ENCODE measurements at places on chromosomes 1 and 21.

- peak; percentile 37 for DNase-seq
Measured at GRCh38 chr21:31583498-31583897, 76.0 kb upstream of the SOD1 start.

DNA sequence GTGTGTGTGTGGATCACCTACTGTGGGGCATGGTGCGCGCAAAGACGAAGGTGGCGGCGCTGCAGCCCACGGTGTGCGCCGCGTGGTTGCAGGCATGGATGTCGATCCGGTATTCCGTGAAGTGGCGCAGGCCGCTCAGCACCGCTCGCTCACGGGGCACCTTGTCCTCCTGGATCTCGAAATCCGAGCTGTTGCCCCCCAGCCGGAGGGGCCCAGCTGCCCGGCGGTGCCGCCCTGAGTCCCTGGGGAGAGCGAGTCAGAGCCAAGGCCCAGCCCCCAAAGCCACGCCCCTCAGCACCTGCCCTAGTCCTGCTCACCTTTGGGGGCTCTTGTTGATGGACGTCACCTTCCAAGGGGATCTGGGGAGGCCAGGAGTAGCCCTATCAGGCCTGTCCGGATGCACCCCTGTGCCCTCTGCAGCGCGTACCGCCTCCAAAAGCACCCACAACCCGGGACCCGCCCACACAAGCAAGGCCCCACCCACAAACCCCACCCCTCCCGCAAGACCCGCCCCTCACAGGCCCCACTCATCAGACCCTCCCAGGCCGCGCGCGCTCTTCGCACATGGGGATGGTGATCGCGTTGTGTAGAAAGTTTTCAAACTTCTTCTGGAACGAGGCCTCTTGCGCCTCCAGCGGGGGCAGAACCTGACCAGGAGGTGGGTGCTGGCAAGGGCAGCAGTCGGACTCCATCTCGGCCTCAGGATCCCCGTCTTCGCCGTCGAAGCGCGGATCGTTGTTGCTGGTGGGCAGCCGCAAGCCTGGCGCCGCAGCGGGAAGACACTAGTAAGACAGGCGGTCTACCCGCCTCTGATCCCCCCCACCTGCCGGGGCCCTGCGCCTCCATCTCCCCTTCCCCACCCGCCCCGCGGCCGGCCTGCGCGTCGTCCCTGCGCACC, 13.6 kb downstream of the INSRR start:
- DNase-seq: peak; percentile 69

GRCh38 chr1:236099355-236099974, 34.6 kb upstream of the NID1 start:
- no peak for DNase-seq

GRCh38 chr21:34345091-34345871, 18.5 kb upstream of the KCNE2 start:
- DNase-seq: no peak

GRCh38 chr1:157773493-157774350, 3.2 kb downstream of the FCRL2 start:
- peak; percentile 59 for DNase-seq

GRCh38 chr1:17540255-17541001, 930 bp downstream of the ARHGEF10L start:
- DNase-seq: peak; percentile 57

- DNase-seq: peak; percentile 39
Measured at GRCh38 chr21:26845066-26845758, at the start of gene ADAMTS1. Gene ADAMTS1 (minus strand): TSS chr21:26845409. CDS start chr21:26844954, 455 bp downstream.

DNA sequence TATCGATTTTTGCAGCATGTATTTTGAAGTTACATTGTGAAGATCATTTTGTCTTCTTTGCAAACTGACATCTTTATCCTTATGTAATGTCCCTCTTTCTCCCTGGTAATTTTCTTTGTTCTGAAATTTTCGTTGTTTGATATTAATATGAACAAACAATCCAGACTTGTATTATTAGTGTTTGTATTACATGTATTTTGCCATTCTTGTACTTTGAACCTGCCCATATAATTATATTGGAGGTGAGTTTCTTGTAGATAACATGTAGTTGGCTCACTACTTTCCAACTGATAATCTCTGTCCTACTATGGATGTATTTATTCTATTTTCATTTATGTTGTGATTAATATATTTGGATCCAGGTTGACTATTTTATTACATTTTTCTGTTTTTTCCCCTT, 27.1 kb downstream of the OBSCN start:
- DNase-seq: no peak

- DNase-seq: peak; percentile 75
Measured at GRCh38 chr1:33255347-33256220, 708 bp upstream of the ZNF362 start.

DNA sequence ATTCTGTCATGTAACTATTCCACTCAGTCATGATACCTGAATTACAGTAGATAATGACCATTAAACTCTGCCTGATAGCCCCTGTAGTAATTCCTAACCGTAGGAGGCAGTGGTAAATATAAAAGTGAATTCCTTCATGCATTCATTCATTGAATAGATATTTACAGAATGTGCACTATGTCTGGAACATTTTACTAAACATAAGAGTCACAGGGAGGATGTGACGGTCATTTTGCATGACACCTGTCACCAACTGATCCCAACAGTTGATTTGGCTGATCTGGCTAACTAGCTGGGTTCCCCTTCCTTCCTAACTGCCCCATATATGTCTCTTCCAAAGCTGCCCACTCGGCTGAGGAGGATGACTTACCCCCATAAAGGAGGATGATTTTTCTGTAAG, 2.2 kb upstream of the RNPC3 start:
- DNase-seq: no peak

- DNase-seq: no peak
Measured at GRCh38 chr1:222045786-222046185, 303.9 kb upstream of the DUSP10 start.

GRCh38 chr1:4328402-4329071, 325.9 kb upstream of the AJAP1 start:
- no peak for DNase-seq

DNA sequence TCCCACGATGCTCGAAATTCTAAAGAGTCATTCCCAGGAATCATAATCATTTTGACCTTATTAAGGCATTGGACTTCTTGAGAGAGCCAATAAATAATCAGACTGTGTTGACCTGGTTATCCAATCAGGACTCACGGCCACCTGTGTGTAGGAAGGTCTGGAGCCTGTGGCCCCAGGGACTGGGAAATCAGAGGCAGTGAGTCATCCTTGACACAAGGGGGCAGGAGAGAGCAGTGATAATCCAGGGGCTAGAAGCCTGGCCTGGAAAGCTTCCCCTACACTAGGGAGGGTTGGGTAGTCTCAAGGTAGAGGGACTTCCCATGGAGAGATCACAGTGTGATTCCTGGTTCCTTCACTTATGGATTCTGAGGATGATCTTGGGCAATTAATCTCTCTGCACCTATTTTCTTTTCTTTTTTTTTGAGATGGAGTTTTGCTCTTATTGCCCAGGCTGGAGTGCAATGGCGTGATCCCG, 4.7 kb downstream of the MR1 start:
- DNase-seq: peak; percentile 93

GRCh38 chr1:241603731-241604245, 36.4 kb downstream of the CHML start:
- DNase-seq: no peak

GRCh38 chr1:183886083-183886828, 81.3 kb downstream of the RGL1 start:
- DNase-seq: no peak

DNA sequence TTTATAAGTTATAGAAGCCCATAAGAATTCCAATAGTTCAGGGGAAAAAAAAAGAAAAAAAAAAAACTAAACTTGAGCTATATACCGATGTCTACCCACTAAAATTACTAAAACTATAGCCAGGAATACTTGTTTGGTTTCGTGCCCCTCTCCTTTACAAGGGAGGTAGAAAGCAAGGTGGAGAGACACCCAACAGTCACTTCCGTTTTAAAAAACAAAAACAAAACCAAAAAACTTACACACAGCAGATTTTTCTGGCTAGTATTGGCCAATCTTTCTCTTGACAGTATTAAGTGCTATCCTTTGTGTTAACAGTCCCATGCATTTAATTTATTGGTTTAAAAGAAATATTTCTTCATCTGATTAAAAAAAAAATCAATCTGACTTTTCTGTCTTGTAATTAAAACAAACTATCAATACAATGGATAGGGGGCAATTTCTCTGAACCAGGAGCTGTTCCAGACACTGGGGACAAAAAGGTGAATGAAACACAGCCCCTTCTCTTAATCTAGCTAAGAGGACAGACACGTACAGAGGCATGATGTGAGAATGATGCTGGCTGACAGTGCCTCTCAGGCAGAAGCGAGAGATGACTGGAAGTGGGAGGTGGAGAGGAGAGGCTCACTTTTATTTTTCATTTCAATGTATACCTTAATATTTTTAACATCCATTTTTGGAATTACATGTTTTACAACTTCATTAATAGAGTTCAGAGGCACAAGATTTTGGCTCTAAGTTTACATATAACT, 214.8 kb downstream of the RERE start:
- DNase-seq: peak; percentile 35

- DNase-seq: peak; percentile 90
Measured at GRCh38 chr1:202154766-202155477, 5.5 kb downstream of the PTPN7 start.

DNA sequence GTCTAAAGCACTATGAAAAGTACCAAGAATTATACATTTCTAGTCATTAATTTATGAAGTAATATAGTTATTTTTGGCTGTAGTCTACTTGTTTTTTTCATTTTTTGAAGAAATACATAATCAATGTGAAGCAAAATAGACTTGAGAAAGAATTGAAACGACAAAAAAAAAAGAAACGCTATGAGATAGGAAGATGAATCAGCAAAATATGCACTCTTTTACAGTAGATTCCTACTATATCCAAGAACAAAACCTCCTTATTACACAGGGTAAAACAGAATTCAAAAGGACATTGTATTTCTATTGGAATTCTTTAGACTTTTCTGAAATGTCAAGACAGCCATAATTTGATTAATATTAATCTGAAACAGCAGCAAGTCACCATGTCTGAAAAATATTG, 25.6 kb upstream of the CCDC181 start:
- DNase-seq: no peak

DNA sequence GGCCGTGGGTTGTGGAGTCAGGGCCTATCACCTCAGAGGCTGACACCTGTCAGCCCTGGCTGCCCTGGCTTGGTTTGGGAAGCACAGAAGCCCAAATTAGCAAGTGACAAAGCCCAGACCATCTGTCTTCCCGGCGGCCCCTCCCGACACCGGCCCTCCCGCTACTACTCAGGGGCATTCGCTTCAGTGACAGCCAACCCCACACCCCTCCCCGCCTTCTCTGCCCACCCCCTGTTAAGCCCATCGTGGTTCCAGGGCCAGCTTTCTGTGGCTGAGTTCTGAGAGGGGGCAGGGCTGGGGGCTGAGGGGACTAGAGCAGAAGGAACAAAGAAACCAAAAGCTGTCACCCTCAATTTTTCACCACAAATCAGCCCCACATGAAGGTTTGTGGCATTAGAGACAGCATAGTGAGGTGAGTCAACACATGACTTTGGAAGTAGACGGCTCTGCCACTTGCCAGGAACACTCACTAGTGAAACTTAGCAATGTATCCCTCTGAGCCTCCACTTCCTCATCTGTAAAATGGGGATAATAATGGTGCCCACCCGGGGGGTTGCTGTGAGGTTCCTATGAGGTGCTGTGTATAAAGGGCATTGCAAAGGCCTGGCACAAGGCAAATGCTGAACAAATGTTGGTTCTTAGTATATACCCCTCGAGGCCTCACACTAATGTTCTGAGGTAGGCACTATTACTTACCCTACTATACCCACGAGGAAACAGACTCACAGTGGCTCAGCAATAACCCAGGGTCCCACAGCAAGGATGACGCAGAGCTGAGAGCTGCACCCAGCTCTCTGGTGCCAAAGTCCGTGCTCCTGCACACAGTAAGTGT, 5.2 kb upstream of the TNNI1 start:
- peak; percentile 97 for DNase-seq

GRCh38 chr1:25204797-25205480, 27.4 kb downstream of the SYF2 start:
- DNase-seq: peak; percentile 71

GRCh38 chr1:153790313-153790965, 15.2 kb downstream of the SLC27A3 start:
- DNase-seq: no peak

- peak; percentile 82 for DNase-seq
Measured at GRCh38 chr1:198848649-198849048, 209.8 kb downstream of the PTPRC start.

- peak; percentile 76 for DNase-seq
Measured at GRCh38 chr1:23634840-23635651, 56.6 kb upstream of the RPL11 start.

Data from NCI-H82 (cell line).